ENCODE measurements at places on chromosomes 4 and X.

GRCh38 chr4:3760841-3761240 is 5.3 kb upstream of the ADRA2C start:
- no peak for DNase-seq

DNA sequence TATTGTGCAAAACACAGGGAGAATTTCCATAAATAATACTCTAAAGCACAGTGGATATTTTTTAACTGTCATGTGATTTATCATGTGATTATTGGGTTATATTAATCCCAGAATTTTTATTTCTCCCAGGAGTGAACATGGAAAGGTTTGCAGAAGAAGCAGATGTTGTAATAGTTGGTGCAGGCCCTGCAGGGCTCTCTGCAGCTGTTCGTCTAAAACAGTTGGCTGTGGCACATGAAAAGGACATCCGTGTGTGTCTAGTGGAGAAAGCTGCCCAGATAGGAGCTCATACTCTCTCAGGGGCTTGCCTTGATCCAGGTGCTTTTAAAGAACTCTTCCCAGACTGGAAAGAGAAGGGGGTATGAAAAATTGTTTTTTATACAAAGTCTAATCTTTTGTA is 10.0 kb downstream of the ETFDH start:
- DNase-seq = no peak

- DNase-seq = no peak
Measured at GRCh38 chrX:108165383-108166111, 74.0 kb downstream of the ATG4A start.

DNA sequence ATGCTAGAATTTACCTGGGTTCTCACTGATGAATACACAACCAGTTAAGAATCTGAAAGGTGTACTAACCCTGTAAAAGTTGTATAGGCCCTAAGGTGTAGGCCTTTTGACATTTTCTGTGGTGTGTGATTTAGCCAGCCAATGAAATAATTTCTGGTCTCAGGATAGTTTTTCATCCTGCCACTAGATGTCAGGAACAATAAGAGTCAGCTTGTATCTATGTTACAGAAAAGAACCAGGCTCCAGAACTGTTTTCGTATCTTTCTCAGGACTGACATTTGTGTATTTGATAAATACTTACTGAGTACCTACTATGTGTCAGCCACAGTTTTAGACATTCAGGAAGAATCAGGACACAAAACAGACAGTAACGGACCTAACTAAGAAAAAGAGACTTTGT is 673.6 kb upstream of the TENM3 start:
- DNase-seq = no peak

GRCh38 chr4:54976682-54977081 is 148.7 kb downstream of the KDR start:
- no peak for DNase-seq

DNA sequence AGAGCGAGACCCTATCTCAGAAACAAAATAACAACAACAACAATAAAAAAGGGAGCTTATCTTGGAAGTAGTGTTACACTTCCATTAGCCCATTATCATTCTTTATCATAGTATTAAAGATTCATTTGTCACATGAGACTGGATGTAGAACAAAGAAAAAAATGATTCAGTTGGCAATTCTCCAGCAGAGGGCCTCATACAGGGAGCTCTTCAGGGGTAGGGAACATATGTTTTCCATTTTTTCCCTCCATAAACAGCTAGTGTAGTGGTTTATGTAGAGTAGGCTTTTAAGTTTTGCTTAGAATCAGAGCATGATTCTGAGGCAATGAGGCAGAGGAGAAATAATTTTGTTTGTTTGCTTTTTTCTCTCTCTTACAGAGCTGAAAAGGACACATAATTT is 5.8 kb downstream of the CPE start:
- DNase-seq = no peak
